Activated CD4-positive, alpha-beta memory T cell treated with anti-CD3 and anti-CD28 coated beads for 36 hours (primary cell): ENCODE measurements at places on chromosomes 3 and 15.

DNA sequence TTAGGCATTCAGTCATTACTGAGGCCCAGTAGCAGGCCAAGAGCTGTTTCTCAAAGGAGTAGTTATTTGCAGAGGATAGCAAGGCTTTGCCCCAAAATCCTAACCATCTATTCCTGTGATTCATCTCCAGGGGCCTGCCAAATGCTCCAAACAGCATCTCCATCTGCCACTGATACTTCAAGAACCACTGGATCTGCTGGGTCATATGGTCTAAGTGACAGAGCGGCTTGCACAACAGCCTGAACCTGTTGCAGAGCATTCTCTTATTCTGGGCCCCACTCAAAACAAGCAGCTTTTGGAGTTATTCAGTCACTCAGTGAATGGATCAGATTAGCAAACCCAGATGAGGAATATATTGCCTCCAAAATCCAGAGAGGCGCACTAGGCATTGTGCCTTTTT, 68.8 kb upstream of the ALDH1A3 start:
- no peak for DNase-seq

- DNase-seq, result no peak
These were observed 56.0 kb upstream of the PLSCR4 start for GRCh38 chr3:146306656-146307455.

- DNase-seq, result no peak
These were observed 87.8 kb upstream of the MDFIC2 start for GRCh38 chr3:70400194-70400593.

GRCh38 chr15:71149646-71150557, 34.6 kb downstream of the THSD4 start:
- no peak for DNase-seq

- DNase-seq, result no peak
These were observed 309.5 kb downstream of the THSD4 start for GRCh38 chr15:71424765-71425164.

- DNase-seq, result no peak
These were observed 2.4 kb downstream of the GCHFR start for GRCh38 chr15:40766194-40766815.

GRCh38 chr3:57958642-57959422, 49.4 kb upstream of the FLNB start:
- DNase-seq, result no peak

GRCh38 chr15:73952171-73952912, 26.1 kb downstream of the LOXL1 start:
- DNase-seq, result no peak

GRCh38 chr3:4752201-4753072, 226.8 kb upstream of the BHLHE40 start:
- DNase-seq, result no peak

GRCh38 chr3:66099541-66100065, 60.9 kb upstream of the MAGI1 start:
- no peak for DNase-seq

DNA sequence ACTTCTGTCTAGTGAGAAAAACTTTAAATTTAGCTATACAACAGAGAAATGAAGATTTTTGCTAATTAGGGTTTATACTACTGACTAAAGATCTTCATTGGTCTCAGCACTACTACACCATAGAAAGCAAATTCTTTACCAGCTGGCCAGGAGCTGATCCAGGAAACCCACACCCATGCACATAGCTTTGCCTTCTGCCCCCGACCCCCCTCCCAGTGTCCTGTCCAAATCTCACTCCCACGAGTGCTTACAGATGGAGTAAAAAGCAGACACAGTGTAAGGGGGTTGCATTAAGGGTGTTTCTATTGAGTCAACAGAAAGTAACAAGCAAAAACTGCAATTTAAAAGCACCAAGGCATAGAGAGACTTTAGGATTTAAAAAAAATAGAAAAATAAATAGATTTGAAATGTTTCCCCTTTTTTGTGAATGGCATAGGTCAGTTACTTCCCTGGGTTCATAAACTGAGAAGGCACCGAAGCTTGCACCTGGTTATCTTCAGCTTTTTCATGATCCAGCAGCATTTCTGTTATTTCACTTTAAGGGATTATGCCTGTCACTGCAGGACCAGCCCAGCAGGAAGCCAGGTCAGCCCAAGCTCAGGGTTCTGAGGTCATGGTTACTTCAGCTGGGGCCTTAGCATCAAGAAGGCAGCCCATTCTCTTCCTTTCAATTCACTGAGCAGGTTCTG, 124.3 kb downstream of the CTNNB1 start:
- DNase-seq, result no peak

GRCh38 chr3:17783426-17783825, 41.0 kb upstream of the TBC1D5 start:
- no peak for DNase-seq

DNA sequence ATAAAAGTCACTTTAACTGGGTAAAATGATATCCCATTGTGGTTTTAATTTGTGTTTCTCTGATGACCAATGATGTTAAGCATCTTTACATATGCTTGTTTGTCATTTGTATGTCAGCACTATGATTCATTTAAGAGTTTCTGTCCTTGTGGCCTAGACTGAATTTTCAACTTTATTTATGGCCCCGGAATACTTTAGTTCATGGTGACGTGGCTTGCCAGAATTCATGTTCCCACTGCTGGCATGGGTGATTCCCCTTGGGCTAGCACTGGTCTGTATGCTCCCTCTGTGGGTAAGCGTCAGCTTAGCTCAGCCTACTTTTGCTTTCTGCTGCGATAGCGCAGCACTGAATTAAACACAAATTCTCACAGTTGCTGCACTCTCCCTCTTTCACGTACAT, 436.3 kb upstream of the SGO1 start:
- no peak for DNase-seq

GRCh38 chr3:152656972-152657355, 178.0 kb upstream of the P2RY1 start:
- DNase-seq, result no peak

GRCh38 chr3:128313935-128314334, 152.8 kb downstream of the DNAJB8 start:
- no peak for DNase-seq

DNA sequence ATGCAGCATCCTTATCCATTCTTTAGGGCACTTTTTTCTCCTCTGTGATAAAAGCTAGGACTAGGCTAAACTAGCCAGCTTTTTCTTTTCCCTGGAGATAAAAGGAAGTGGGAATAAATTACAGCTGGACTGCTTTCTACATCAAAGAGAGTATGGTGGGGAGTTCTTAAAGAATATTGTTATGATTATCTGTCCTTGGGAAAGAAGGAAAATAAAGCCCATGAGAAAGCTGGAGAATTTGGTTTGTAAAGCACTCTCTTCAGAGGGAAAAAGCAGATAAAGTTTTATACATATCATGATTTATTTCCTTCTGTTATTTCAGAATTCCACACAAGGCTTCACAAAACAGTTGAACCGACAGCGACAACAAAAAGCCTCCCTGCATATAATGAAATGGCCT, 923.0 kb downstream of the DIPK2A start:
- no peak for DNase-seq
